ENCODE measurements at places on chromosomes 1 and 21.

GRCh38 chr1:94095112-94095637, 25.8 kb downstream of the ABCA4 start:
- DNase-seq, result no peak

DNA sequence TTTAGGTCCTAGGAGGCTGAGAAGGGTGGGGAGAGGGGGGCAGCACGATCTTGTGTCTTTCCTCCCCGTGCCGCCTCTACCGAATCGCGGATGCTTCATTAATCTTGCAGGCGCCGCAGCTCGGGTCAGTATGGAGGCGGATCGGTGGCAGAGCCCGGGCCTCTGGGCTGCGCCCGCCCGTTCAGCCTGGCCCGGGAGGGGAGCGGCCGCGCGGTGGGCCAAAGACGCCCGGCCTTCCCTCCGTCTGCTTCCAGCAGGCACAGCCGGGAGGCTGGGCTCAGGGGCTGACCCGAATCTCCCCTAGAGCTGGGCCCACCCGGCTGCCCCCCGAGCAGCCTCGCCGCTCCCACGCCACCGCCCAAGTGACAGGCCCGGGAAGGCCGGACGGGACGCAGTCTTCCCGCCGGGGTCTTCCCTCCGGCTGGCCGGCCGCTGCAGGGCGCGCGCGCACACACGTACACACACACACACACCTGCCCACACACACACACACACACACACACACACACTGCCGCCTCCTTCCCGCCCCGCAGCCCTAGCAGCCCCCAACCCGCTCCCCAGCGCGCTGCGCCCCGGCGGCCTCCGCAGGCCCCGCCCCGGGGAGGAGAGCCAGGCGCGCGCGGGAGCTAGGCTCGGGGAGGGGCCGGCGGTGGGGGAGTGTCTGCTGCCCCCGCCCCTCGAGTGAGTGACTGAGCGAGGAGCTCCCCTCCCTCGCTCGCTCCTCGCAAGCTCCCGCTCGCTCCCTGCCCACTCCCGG, at the start of gene C1orf21:
Gene C1orf21 (plus strand): TSS at position 718 of the 757 bp plus-strand sequence. CDS start 90,481 bp downstream, outside the sequence.
- DNase-seq, result peak; percentile 64

- no peak for DNase-seq
Observed at GRCh38 chr1:9892563-9893528, 17.2 kb downstream of the CTNNBIP1 start.

- DNase-seq, result peak; percentile 53
Observed at GRCh38 chr1:219416598-219417238, 196.2 kb downstream of the ZC3H11B start.

GRCh38 chr1:233189526-233189925, 106.0 kb downstream of the PCNX2 start:
- no peak for DNase-seq

DNA sequence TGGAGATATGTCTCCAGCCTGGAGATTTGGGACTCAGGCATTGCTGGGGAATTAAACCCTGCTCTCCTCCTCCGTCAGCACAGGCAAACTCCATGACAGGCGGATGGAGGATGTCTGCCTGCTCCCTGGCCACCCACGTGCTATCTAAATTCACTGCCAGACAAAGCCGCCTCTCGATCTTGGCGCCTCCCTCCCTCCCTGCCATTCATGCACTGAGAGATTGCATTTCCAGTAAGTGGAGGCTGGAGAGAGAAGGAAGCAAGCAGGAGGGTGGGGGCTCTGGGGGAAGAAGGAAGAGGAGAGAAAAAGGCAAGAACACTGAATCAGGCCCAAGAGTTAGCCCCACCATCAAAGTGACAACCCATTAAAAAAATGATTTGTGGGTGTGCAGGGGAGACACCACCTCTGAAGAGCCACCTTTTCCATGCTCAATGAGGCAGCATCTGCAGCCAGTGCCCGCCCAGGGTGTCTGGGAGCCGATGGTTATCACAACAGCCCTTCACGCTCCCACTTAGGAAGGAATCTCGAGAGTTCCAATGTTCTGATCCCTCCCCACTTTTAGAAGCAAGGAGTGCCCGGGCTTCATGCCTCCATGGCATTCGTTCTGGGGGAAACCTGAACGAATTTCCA, 183.0 kb downstream of the HIVEP3 start:
- DNase-seq, result no peak

- no peak for DNase-seq
Observed at GRCh38 chr1:165639821-165640623, 9.0 kb downstream of the MGST3 start.

- no peak for DNase-seq
Observed at GRCh38 chr1:208174200-208174599, 70.0 kb downstream of the PLXNA2 start.

DNA sequence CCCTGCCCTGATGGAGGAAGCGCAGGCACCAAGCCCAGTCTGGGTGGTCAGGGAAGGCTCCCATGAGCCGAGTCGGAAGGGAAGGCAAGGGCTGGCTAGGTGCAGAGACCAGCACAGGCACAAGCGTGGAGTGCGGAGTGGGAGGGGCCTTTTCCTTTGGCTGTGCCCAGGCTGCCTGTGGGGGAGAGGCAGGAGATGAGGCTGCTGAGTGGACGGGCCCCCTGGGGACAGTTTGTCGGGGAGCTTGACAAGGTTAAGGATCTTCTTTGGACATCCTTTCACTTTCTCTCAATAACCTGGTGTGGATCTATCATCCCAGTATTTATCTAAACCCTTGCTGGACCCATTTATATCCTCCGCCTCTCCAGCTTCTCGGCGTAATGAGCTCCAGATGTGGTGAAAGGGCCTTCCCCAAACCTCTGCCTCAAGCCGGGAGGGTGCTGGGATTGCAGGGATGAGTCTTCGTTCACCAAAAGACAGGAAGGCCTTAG, 42.9 kb downstream of the EPHB2 start:
- no peak for DNase-seq

DNA sequence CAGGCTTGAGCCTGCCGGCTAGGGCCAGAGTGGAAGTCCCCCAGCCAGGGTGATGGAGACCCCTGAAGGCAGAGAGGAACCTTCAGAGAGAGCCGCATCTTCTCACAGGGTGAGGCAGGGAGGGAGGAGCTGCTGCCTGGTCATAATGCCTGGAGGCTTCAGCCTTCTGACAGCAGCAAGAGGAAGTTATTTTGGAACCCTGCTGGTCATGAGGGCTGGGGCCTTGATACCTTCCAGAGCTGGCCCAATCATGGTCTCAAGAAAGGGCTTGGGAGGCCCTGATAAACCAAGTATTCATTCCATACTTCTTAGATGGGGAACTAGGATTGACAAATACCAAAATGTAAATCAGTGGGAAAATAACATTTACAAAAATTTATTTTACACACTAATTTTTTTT, 26.6 kb upstream of the MPZL1 start:
- DNase-seq, result no peak

DNA sequence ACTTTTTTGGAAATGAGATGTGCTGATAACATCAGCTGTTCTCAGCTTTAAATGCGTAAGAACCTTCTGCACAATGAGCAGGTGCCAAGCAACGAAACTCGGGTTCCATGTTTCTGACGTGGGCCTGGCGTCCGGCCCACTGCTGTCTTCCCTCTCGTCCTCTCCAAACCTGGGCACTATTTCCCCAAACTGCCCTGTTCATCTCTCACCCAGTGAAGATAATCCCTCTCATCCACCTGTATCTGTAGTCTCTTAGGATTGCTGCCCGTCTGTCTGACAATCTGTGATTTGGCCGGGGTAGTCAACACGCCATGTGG, 50.1 kb upstream of the CNTN2 start:
- no peak for DNase-seq

DNA sequence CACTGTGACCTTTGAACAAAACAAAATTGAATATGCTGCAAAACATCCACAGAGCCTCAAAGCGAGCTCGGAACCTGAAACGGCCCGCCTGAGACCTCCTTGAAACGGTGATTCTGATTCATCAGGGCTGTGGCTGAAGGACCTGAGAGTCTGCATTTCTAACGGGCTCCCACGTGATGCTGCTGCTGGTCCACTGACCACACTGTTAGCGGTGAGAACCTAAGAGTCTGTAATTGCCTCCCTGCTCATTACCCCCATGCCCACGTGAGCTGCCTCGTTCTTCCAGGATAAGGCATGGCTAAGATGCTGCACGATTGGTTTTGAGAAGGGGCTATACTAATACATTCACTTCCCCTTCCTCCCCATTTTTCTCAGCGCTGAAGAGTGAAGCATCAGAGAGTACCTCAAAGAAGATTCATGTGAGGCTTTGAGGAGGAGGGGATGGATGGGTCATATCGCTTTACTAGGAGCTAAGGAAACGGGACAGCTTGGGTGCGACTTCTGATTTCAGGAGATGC, 9.7 kb downstream of the TLR5 start:
- no peak for DNase-seq

DNA sequence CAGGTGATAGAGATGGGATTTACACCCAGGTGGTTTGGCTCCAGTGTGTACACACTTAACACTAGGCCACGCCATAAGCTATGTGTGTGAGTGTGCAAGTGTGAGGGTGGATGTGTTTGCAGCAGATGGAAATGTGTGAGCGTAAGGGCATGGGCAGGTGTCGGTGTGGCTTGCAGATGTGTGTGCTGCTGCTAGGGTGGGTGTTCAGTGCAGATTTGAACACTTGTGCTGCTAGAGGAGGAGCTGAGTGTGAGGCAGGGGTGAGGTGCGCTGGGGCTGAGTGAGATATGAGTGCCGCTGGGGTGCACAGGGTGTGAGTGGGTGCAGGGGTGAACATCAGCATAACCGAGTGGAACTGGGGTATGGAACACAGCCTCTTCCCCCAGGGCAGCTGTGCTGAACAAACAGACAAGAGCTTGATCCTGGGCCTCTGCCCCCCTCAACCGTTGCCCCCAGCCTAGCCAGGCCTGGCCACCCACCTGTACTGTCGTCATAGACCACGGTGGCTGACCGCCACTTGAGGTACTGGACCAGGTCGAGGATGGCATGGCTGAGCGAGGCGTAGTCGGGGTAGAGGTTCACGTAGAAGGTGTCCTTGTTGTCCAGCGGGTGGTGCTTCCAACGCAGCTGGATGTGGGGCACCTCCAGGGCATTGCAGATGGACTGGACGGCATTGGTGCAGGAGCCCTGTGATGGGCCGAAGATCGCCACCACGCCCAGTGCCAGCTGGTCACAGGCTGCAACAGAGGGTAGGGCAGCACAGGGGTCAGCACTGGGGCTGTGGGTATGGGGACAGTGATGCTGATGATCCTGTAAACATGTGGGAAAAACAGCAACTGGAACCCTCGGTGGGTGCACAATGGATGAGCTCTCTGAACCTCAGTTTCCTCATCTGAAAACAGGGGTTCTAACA, 153.9 kb downstream of the GRIK3 start:
- DNase-seq, result no peak

DNA sequence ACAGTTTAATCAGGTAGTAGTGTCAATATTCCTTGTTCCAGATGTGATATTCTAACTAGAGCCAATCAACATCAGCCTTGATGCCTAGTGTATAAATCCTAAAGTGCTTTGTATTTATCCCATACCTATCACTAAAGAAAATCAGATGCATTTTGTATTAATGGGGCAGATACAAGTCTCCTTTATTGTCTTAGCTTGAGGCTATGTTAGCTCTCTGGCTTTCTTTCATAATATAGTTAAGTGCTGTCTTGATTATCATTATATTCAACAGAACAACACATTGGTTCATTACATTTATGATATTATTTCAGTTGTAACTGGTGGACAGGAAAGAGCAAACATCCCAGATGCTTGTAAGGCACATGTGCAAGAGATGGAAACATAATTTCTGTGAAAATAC, 338.8 kb downstream of the PLA2G4A start:
- DNase-seq, result no peak

DNA sequence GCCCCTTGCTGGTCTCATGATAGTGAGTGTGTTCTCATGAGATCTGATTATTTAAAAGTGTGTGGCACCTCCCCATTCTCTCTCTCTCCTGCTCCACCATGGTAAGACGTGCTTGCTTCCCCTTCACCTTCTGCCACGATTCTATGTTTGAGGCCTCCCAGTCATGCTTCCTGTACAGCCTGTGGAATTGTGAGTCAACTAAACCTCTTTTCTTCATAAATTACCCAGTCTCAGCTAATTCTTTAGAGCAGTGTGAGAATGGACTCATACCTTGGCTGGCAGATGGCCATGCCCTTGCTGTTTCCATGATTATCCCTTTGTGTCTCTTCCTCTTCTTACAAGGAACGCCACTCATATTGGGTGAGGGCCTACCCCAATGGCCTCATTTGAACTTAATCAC, 40.3 kb downstream of the PSMG1 start:
- DNase-seq, result no peak

DNA sequence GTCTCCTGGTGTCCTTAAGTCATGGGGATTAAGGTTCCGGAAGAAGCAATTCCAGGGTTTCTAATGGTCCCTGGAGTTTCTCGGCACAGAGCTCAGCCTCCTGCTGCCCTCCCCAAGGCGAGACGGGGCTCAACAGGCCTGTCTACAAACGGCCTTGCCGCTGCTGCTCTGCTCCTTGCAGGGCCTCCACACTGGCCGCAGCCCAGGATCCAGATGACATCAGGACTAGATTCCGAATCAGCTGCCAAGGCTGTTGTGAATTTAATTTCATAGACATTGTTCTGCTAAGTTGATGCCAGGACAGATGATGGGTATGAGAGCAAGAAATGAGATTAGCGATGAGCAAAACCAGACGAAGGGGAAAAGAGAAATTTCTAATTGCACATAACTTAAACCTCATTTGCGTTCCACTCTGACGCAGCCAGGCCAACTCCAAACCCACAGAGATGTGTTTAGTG, 103.6 kb upstream of the BACE2 start:
- no peak for DNase-seq

GRCh38 chr1:179146476-179146875, 64.6 kb downstream of the TOR3A start:
- DNase-seq, result no peak

Measured in stimulated activated CD4-positive, alpha-beta T cell treated with anti-CD3 and anti-CD28 coated beads, Interleukin-12 subunit alpha, Interleukin-12 subunit beta, amount 100 ng/mL, for 4 hours (primary cell).